Sigmoid colon (tissue), 7 donors: ENCODE measurements at places on chromosomes 5 and 9. TPM values are rescaled to one million over a fixed set of nuclear protein-coding genes. Genes with fewer than 3 reads are reported as not detected.

TIMD4 gene
- total RNA-seq, result 1.1 TPM

PCDHGA10 gene
- 6.1 TPM for total RNA-seq

TMEM38B gene
- 10.7 TPM for total RNA-seq

ZNF618 gene
- total RNA-seq, result 8.0 TPM

SLCO4C1 gene
- not detected for total RNA-seq

MRRF gene
- total RNA-seq, result 40.7 TPM

SLIT3 gene
- 46.3 TPM for total RNA-seq

DIPK1B gene
- total RNA-seq, result 12.2 TPM

GRCh38 chr9:22084336-22085035 is 75.4 kb upstream of the CDKN2B start:
- H3K4me3 ChIP-seq, result no peak overlapping the region
- H3K27ac ChIP-seq, result no peak overlapping the region
- no peaks in the 10 kb centered on the region for H3K27me3 ChIP-seq

GRCh38 chr5:16918156-16918555 is 17.9 kb downstream of the MYO10 start:
- H3K27me3 ChIP-seq, result no peaks in the 10 kb centered on the region
- H3K27ac ChIP-seq, result no peak overlapping the region
- no peak for DNase-seq
- no peaks in the 10 kb centered on the region for H3K4me1 ChIP-seq

DNA sequence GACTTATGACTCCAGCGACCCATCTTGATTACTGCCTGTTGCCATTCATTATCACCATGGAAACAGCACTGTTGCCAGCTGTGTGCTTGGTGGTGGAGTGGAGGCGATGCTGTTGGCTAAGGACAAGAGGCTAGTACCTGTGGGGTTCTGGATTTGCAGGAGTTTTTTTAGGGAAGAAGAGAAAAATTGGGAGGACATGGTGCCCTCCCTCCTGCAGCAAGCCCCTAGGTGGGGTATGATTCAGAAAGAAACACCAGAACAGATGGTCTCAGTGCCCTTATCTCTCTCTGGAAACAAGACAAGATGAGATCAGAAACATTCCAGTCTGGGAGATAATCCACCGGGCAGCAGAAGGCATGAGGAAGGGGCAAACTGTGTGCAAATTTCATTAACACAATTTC is 87.8 kb upstream of the TLR4 start:
- H3K36me3 ChIP-seq, result no peaks in the 10 kb centered on the region
- DNase-seq, result no peak
- no peak overlapping the region for H3K4me3 ChIP-seq
- H3K27ac ChIP-seq, result no peak overlapping the region

DNA sequence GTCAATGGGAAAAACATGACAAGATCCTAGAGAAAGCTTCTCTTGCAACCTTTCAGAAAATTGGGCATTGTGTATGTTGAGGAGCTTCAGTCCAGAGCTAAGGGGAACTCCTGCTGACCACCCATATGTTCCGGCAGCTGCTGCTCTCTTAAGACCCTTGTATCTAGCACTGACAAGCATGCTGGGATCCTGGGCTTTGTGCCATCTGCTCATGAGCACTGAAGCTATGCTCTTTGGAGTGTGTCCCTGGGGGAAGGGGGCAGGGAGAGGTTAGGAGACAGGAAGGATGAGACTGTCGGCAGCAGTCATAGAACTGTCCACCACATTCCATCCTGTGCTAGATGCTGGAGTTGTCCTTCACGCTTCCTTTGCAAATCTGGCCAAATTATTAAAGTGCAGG is 109.3 kb downstream of the JAKMIP2 start:
- H3K27me3 ChIP-seq, result no peaks in the 10 kb centered on the region
- H3K4me3 ChIP-seq, result no peak overlapping the region
- DNase-seq, result no peak
- H3K4me1 ChIP-seq, result peaks cover 13% of the 10 kb centered on the region
- no peaks in the 10 kb centered on the region for H3K36me3 ChIP-seq
- no peak overlapping the region for H3K27ac ChIP-seq

DNA sequence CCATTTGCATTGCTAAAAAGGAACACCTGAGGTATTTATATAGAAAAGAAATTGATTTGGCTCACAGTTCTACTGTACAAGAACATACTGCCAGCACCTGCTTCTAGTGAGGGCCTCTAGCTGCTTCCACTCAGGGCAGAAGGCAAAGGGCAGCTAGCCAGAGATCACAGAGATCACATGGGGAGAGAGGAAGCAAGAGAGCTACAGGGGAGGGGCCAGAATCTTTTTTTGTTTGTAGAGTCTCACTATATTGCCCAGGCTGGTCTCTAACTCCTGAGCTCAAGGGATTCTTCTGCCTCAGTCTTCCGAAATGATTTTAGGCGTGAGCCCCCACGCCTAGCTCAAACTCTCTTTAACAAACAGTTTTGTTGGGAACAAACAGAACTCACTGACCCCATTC is 6.1 kb downstream of the SLCO4C1 start:
- DNase-seq, result no peak
- no peak overlapping the region for H3K4me3 ChIP-seq
- no peaks in the 10 kb centered on the region for H3K27me3 ChIP-seq
- no peaks in the 10 kb centered on the region for H3K36me3 ChIP-seq
- H3K27ac ChIP-seq, result no peak overlapping the region
- H3K4me1 ChIP-seq, result no peaks in the 10 kb centered on the region

- no peak overlapping the region for H3K27ac ChIP-seq
- DNase-seq, result no peak
- no peaks in the 10 kb centered on the region for H3K4me1 ChIP-seq
- H3K27me3 ChIP-seq, result no peaks in the 10 kb centered on the region
These were observed 39.4 kb upstream of the MAP1B start for GRCh38 chr5:72067682-72068470.

GRCh38 chr9:6646293-6646636 is 736 bp upstream of the GLDC start:
- no peak for DNase-seq
- H3K4me1 ChIP-seq, result no peaks in the 10 kb centered on the region
- H3K36me3 ChIP-seq, result no peaks in the 10 kb centered on the region
- peaks cover 57% of the 10 kb centered on the region for H3K27me3 ChIP-seq
- H3K27ac ChIP-seq, result no peak overlapping the region
- no peak overlapping the region for H3K4me3 ChIP-seq

GRCh38 chr5:155127552-155127951 is 114.0 kb downstream of the KIF4B start:
- H3K36me3 ChIP-seq, result no peaks in the 10 kb centered on the region
- DNase-seq, result no peak
- no peaks in the 10 kb centered on the region for H3K27me3 ChIP-seq
- H3K27ac ChIP-seq, result no peak overlapping the region

DNA sequence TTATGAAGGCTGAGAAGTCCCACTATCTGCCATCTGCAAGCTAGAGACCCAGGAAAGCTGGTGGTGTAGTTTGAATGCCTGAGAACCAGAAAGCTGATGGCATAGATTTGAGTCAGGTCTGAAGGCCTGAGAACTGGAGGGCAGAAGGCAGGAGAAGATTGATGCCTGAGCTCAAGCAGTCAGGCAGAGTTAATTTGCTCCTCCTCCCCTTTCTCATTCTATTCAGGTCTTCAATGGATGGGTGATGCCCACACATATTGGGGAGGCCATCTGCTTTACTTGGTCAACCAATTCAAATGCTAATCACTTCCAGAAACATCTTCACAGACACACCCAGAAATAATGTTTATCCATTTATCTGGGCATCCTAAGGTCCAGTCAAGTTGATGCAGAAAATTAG is 87.6 kb upstream of the CPLX2 start:
- H3K4me3 ChIP-seq, result no peak overlapping the region
- no peak for DNase-seq
- H3K27me3 ChIP-seq, result no peaks in the 10 kb centered on the region
- no peaks in the 10 kb centered on the region for H3K36me3 ChIP-seq

GRCh38 chr9:26561928-26562327 is 330.7 kb downstream of the CAAP1 start:
- no peaks in the 10 kb centered on the region for H3K36me3 ChIP-seq
- no peaks in the 10 kb centered on the region for H3K4me1 ChIP-seq
- H3K27ac ChIP-seq, result no peak overlapping the region

- no peaks in the 10 kb centered on the region for H3K36me3 ChIP-seq
- H3K27me3 ChIP-seq, result no peaks in the 10 kb centered on the region
- H3K4me1 ChIP-seq, result peaks cover 85% of the 10 kb centered on the region
- no peak overlapping the region for H3K4me3 ChIP-seq
- peak overlapping the region; percentile 82 for H3K27ac ChIP-seq
These were observed 25.6 kb downstream of the DUSP1 start for GRCh38 chr5:172745406-172745805.
